Stimulated activated CD8-positive, alpha-beta memory T cell treated with anti-CD3 and anti-CD28 coated beads, Interleukin-12 subunit alpha, Interleukin-12 subunit beta, amount 100 ng/mL, for 1 hour (primary cell): ENCODE measurements at places on chromosomes 11 and 22.

- no peak for DNase-seq
Measured at GRCh38 chr22:47849576-47849975, 1087.1 kb downstream of the TBC1D22A start.

- no peak for DNase-seq
Measured at GRCh38 chr11:64976651-64977050, 4.7 kb upstream of the MAJIN start.

GRCh38 chr11:17471501-17471900 is 5.1 kb downstream of the ABCC8 start:
- no peak for DNase-seq

DNA sequence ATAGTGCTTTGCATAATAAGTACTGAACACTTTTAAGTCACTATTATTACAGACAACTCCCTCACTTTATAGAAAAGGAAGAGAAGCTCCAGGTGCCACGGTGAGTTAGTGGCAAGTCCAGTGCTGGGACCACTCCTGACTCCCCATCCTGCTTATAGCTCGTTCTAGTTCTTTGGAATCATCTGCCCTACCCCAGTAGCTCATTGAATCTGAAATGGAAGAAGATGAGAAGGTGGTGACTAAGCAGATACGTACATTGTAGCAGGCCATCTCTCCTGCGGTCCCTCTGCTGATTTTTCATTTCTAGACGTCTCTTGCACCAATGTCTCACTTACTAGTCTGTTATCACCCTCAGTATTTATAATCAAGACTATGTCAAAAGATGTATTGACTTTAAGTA is 21.6 kb downstream of the MMP20 start:
- DNase-seq = no peak

GRCh38 chr22:47049078-47049624 is 286.7 kb downstream of the TBC1D22A start:
- no peak for DNase-seq

- no peak for DNase-seq
Measured at GRCh38 chr11:125428486-125429173, 67.4 kb downstream of the FEZ1 start.

DNA sequence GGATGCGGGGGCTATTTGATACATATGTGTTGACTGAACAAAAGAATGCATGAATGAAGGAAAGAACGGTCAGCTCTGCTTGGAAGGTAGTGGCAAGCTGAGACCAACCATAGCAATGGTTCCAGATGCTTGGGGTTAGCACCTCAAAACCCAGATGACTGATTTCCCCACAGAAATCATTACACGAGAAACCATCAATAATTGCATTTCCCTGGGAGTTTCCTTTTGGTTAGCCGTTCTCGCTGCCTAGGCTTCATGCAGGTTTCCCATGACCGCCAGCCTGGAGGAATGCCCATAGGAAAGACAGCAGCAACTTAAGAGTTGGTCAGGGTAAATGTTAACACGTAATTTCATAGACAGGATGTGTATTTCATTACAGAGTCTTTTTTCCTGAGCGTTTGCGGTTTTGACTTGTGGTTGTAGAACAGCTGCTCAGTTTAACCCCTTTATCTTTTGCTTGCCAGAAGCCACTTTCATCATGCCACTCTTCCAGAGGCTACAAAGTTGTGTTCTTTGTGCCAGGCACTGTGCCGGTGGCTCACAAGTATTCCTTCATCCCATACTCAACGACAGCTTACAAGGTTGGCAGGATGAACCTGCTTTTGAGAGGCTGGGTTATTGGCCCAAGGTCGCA is 2.8 kb downstream of the IL17RA start:
- peak; percentile 36 for DNase-seq

GRCh38 chr11:106228996-106229395 is 151.5 kb downstream of the AASDHPPT start:
- DNase-seq = no peak

GRCh38 chr11:29025001-29025400 is 916.8 kb downstream of the METTL15 start:
- no peak for DNase-seq

DNA sequence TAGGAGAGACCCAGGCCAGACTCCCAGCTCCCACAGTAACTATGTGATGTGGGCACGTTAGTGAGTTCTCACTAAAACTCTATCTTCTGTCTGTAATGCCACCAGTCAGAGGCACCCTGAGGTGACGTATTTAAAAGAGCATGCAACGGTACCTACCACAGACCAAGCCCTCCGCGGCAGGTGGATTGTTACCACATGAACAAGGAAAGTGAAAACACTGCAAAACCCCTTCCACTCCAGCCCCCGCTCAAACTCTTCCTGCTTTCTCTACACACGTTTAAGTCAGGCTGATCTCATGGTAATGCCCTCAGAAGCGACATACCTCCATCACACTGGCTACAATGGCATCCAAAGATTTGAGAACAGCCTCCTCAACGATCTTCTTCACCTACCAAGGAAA is 36.7 kb downstream of the SERPIND1 start:
- DNase-seq = no peak

DNA sequence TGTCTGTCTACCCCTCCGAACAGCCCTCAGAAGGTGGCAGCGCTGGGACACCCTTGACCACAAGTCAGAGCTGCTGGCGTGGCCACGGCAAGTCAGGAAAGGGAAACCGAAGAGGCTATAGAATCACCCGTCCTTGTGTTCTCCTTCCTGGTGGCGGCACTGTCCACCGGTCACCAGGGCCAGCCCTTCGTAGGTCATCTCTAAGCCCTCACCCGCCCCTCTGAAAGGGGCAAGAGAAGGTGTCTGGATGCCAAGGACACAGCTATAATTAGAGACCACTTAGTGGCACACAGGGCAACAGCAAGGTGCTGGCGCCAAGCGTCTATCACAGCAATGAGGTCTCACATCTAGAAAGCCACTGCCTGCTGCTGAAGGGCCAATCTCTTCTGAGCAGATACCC is 320.9 kb downstream of the SHANK2 start:
- no peak for DNase-seq
